ENCODE measurements at places on chromosomes 12 and 14.

GRCh38 chr14:64541972-64542835 is 1.7 kb downstream of the HSPA2 start:
- DNase-seq, result no peak

DNA sequence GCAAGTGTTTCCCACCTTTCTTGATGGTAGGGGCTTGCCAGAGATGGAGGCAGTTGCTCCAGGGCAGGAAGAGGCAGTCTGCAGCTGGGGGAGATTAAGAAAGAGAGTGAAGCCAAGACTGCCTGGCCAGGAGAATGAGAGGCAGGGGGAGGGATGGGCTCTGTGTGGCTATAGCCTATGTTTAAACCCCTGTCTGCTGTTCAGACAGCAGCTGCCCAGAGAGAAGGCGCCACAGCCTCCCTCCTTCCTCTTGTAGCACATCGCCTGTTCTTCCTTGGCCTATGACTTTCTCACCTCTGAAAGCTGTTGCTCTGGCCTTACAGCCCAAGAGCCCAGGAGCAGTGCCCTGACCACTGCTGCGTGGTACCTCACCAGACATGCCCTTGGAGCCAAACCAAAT is 61.7 kb downstream of the EMP1 start:
- no peak for DNase-seq

DNA sequence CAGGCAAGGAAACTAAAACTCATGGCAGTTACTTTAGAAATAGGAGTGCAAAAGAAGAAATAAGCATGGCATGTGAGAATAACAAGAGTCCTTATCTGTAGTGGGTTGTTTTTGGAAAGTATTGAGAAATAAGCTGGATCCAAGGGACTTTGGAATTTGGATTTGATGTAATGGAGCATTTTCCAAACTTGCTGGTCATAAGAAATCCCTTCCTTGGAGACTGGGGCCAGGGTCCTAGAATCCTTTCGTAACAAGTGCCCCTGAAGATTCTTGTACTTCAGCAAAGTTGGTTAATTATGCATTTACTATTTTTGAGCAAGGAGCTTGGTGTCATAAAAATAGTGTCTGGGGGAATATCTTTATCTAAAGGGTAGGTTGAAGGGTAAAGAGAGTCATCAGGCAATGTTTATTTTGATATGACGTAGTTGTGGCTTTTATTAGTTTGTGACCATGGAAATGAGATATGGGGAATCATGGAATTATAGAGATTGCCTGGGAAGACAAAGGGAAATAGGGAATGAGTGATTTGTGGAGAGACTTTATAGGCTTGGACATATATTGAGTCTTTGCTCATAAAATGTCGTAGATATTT is 53.9 kb downstream of the WNK1 start:
- no peak for DNase-seq

- DNase-seq, result no peak
Observed at GRCh38 chr14:37330910-37331309, 133.2 kb downstream of the MIPOL1 start.

- DNase-seq, result no peak
Observed at GRCh38 chr14:56195704-56196103, 77.5 kb downstream of the PELI2 start.

DNA sequence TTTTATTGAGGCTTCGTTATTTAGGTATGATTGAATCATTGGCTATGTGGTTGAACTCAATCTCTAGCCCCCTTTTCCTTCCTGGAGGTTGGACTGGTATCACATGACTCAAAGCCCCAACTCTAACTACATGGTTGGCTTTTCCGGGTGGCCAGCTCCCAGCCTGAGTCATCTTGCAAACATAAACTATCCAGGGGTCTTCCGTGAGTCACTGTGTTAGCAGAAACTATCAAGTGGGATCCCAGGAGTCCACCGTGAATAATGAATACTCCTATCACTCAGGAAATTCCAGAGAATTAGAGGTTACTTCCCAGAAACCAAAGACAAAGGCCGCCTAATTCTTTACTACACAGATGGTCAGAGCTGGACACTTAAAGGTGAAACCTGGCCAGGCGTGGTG is 19.7 kb upstream of the PLEKHD1 start:
- no peak for DNase-seq

DNA sequence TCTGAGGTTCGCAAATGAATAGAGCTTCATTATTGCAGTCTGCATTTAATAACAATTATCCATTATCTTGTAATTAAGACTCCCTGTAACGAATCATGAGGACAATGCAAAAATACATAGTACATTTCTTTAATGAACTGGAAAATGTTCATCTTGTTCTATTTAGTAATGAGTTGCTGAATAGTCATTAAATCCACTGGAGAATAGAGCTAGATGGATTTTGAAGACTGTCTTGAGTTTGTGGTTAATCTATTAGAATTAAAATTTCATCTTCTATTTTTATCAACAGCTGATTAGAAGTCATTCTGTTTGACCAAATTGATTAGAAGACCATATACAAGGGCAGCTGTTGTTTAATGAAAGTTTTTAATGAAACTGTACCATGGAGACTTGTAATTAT is 107.2 kb downstream of the DERA start:
- DNase-seq, result no peak

- no peak for DNase-seq
Observed at GRCh38 chr12:124428792-124429281, 133.9 kb downstream of the RFLNA start.

DNA sequence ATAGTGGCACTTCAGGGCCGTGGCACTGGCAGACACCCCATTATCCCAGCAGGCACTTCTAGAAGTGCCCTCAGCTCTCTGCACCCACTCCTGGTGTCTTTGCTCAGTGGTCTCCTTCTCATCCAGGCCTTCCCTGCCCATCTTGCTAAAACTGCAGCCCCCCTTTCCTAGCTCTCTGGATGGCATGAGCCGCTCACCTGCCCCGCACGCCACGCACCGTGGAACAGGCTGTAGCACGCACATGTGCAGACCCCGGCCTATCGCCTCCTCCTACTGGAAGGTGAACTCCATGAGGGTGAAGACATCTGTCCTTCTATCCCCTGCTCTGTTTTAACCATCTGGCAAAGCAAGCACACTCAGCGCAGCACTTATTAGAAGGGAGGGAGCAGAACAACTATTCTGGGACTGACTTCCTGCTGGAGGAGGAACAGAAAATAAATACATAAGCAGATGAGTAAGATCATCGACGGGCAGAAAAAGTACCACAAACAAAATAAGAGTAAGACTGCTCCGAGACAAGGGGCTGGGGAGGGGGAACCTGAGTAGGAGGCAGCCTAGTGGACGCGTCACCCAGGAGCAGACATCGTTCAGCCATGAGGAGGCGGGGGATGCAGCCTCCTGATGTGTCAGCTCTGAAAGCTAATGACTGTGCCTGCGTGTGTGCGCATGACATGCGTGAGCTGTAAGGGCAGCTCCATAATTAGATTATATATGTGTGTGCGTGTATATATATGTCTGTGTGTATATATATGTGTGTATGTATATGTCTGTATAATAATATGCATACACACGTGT is 7.8 kb upstream of the FZD10 start:
- no peak for DNase-seq

DNA sequence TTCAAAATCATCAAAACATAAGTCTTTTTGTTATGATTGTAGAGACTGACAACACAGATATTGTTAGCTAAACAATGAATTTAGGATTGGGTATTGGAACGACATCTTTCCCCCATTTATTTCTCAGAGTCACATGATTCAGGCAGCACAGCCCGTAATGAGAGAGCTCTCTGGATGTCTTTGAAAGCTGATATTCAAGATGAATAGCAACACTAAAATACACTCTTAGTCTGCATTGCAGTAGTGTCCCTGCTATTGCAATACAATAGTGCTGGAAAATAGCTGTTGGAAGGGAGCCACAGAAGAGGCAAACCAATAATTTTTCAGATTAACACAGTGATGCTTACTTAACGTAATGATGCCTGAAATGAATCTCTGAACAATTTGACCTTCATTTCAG is 9.9 kb downstream of the GTSF1 start:
- no peak for DNase-seq
